ENCODE measurements at places on chromosomes 1 and 21. TPM values are rescaled to one million over a fixed set of nuclear protein-coding genes. Genes with fewer than 3 reads are reported as not detected.

DNA sequence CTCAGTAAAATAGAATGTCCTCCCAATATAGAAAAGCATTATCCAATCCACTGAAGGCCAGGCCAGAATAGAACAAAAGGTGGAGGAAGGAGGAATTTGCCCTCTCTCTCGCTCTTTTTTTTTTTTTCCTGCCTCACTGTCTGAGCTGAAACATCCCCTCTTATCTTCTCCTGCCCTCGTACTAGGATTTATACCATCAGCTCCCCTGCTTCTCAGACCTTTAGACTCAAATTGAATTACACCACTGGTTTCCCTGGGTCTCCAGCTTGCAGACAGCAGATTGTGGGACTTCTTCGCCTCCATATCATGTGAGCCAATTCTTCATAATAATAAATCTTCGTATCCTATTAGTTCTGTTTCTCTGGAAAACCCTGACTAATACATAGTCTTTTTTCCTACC lies 4.9 kb upstream of the ZMYM6 start:
- DNase-seq, result no peak

- DNase-seq, result peak; percentile 87
These were observed 86.4 kb upstream of the SSX2IP start for GRCh38 chr1:84776639-84777038.

DNA sequence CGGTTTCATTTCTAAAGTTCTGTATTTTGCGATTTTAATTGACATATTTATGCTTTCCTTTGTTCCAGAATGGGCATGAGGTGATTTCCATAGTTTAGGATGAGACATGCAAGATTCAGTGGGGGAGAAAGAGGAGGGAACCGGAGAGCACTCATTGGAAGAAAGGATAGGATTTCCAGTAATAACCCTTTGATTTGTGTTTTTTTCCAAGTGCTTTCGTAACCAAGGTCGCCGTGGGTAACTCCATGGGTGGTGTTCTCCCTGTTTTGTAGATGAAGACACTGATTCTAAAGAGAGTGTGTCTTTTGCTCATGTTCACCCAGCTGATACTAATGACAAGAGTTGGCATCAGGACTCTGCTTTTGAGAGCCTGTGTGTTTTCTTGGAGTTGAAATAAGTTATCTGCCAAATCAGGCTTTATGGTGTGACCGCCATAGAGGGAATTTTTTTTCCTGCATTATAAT lies 170.1 kb downstream of the DHRS3 start:
- peak; percentile 88 for DNase-seq

GRCh38 chr1:17920881-17921640 lies 165.9 kb downstream of the ACTL8 start:
- no peak for DNase-seq

Gene OR6F1
- not detected for total RNA-seq

Measured in M059J (cell line).